GF-D8 (cell line): ENCODE measurements at places on chromosomes 4 and X.
A peak's percentile ranks its signal among the peaks of the same experiment; 100 is the strongest.

- peak; percentile 61 for DNase-seq
Measured at GRCh38 chr4:24657768-24658617, 73.6 kb upstream of the DHX15 start.

DNA sequence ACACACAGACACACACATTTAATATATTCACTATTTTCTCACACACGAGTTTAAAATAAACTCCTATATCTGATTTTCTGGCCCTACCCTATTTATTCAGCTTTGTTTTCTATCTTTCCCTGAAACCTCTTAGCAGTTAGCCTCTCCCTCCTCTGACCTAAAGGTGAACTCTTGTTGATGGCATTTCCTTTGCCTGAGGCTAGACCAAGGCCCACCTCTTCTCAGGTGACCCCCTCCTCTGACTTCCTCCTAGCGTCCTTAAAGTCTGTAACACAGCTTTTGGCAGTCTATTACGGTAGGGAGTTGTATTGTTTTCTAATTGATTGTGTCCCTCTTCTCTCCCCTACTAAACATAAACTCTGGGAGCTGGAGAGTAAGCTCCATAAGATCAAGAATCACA, 1.7 kb upstream of the SRPX2 start:
- no peak for DNase-seq

- peak; percentile 7 for DNase-seq
Measured at GRCh38 chrX:4905576-4905975, 1192.1 kb upstream of the PRKX start.

DNA sequence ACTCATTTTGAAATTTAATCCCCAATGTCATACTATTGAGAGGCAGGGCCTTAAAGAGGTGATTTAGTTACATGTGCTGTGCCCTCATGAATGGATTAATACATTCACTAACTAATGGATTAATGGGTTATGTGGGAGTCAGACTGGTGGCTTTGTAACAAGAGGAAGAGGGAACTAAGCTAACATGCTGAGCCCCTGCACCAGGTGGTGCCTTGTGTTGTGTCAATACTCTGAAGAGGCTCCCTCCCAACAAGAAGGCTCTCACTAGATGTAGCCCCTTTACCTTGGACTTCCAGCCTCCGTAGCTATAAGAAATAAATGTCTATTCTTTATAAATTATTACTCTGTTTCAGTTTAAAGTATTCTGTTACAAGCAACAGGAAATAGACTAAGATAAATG, 411.9 kb upstream of the EMCN start:
- DNase-seq, result no peak

DNA sequence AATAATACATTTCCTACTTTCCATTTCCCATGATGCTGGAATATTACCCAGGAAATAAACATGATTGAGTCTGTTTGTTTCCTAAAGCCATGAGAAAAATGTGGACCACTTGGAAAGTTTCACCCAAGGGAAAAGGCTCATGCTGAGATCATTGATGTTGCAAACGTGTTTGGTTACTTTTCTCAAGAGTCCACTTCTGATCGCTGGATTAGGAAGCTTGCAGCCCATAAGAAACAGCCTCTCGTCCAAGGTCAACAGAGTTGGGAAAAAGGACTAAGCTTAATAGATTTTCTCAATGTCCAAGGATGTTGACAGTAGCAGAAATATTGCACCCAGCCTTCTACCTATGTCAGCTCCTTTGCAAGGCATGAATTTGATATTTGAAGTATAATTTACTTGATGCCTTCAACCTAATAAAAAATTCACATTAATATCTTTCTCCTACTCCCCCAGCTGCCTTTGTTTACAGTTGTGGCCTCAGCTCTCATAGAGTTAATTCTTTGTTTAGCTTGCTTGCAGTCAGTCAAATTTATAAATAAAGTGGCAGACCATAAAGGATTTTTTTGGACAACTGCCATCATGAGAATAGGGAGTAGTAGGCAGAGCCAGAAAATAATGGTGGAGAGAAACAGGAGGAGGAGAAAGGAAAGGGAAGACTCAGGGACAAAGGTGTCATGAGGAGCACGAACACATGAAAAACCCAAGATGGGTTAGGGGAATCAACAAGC, 65.6 kb upstream of the BLTP1 start:
- no peak for DNase-seq

DNA sequence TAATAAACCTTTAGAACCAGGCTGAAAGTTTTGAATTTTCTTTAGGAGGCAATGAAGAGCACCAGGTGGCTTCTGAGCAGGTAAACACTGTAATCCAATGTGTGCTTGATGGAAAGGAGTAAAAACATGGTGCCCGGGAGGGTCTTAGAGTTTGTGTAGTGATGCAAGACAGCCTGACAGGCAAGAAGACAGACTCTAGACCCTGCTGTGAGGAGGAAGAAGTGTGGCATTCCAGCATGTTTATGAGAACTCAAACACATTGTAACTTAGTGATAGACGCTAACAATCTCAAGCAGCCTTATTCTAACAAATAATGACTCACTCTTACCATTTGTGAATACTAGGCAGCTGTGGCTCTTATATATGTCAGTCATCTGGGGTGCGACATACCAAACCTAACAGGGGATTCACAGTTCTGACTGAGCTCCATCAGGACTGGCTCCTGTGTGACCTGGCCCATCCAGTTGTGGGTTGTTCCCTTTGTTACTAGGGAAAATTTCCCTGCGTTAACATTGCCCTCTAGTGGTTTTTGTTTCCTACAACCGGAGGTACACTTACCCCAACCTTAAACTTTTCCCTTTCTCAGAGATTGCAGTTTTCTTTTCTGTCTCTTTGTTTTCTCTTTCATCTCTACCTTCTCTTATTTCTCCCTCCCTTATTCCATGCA, 53.8 kb downstream of the VSIG4 start:
- peak; percentile 58 for DNase-seq

- no peak for DNase-seq
Measured at GRCh38 chrX:39654183-39654925, 443.4 kb downstream of the BCOR start.

DNA sequence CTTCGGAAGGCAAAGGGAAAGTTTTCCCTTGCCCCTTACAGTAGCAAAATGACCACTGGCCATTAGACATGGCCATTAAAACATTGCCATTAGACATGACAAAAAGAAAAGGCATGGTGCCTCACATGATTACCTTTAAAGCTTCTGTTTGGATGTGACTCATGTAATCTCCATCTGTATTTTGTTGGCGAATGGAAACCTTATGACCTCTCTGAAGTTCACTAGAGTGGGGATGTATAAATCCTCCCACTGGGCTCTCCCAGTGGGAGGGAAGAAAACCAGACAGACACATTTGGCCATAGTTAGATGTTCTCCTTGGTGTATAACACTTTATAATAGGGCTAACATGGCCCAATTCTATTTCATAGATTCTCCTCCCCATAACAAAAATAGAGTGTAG, 152.6 kb downstream of the MAGEB17 start:
- no peak for DNase-seq

DNA sequence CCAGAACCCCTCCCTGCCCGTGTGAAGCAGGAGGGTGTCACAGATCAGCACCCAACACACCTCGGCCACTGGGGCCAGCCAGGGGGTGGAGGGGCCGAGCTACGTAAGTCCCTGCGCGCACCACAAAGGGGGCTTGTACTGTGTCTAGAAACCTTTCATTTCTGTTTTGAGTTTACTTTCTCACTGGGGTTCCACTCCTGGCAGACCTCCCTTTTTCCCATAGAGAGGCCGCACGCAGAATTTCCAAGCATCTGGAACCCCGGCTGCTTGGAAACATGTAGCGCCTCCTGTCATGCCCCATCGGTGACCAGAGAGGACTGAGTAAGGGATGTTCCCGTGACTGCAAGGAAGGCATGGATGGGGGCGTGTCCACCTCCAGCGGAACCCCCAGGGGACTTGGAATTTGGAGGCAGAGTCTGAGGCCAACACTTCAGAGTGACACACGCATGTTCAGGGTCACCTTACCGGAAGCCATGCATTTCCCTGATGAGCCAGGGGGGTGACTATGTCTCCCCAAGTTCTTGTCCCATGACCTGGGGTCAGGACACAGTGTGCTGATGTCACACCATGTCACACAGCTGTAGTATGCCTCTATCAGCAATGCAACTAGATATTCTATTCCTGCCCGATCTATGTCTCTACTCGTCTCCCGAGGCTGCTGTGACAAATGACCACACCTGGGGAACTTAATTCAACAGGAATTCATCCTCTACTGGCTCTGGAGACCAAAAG, 105.3 kb downstream of the DHRSX start:
- no peak for DNase-seq

DNA sequence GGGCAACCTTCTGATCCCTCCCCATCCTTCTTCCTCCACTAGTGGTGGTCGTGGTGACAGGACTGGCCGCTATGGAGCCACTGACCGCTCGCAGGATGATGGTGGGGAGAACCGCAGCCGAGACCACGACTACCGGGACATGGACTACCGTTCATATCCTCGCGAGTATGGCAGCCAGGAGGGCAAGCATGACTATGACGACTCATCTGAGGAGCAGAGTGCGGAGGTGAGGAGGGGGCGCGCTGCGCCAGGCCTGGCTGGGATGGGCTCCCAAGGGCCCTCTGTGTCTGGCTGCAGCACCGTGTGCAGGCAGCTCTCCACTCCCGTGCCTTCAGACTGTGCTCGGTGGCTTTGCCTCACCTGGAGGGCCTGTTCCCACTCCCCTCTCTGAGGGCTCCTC, 24.3 kb downstream of the RBM10 start:
- DNase-seq, result no peak

- DNase-seq, result no peak
Measured at GRCh38 chrX:21126661-21127060, 247.6 kb upstream of the CNKSR2 start.

GRCh38 chrX:9003041-9003440, 30.9 kb downstream of the FAM9B start:
- no peak for DNase-seq

GRCh38 chr4:163895378-163896005, 401.0 kb downstream of the TMA16 start:
- DNase-seq, result peak; percentile 64

- DNase-seq, result no peak
Measured at GRCh38 chr4:39568805-39569204, 41.6 kb upstream of the UGDH start.

- no peak for DNase-seq
Measured at GRCh38 chr4:27524224-27524623, 663.6 kb downstream of the STIM2 start.

- no peak for DNase-seq
Measured at GRCh38 chr4:7557456-7557855, 122.7 kb upstream of the PSAPL1 start.

- no peak for DNase-seq
Measured at GRCh38 chr4:19850909-19851308, 400.8 kb upstream of the SLIT2 start.

GRCh38 chr4:77219266-77219665, 62.3 kb downstream of the CCNG2 start:
- no peak for DNase-seq

DNA sequence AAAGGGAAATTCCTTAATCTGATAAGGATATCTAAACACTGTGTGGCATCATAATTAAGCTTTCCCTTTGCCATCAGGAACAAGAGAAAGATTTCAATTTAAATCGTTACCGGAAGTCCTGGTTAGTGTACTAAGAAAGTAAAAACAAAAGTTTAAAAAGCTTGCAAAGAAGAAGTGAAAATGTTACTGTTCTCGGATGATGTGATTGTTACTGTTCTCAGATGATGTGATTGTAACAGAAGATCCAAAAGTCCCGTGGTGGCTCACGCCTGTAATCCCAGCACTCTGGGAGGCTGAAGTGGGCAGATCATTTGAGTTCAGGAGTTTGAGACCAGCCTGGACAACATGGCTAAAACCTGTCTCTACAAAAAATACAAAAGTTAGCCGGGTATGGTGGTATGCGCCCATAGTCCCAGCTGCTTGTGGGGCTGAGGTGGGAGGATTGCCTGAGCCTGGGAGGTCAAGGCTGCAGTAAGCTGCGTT, 62.5 kb downstream of the RGS12 start:
- no peak for DNase-seq

DNA sequence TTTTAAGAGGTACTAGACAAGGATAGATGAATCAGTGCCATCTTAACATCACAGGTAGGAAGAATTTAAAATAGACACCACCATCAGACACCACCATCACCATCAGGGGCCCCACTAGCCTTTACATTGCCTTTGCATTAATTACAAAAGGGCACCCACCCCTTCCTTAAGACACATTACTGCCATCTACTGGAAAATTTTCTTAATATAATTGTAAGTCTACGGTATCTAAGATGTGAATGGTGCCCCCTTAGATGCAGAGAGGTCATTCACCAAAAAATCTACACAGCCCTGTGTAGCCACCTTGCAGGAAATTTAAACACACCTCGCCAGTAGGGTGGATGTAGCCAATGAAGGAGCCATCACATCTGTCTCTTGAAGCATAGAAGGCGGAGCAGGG, 184.1 kb downstream of the MID1IP1 start:
- DNase-seq, result peak; percentile 14

DNA sequence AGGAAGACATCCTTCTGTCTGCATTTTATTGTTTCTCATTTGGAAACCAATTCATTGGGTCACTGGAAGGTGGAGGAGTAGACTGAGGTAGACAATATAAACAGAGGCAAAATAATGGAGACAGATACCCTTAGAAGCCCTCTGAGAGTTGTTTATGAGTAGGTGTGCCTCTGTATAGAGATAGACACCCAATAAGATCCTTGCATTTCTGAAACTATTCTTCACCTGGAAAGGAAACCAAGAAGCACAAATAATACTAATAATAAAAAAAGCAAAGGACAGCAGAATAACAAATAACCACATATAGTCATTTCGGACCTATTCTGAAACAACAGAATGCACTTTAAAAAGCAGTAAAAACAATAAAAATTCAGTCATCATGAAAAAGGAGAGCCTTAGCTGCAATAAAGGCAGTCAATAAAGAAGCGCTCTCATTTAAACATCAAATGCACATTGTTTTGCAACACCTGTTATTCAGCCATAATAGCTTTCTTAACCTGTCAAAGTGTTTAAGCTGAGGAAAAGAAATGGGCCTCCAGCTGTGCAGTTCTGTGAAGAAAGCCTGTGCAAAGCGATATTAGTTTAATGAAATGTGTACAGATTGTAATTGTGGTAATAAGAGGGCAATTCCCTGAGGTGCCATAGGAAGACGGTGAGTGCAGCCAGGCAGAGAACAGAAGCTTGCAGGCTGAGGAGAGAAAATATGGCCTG, 904.2 kb downstream of the STPG2 start:
- DNase-seq, result no peak

DNA sequence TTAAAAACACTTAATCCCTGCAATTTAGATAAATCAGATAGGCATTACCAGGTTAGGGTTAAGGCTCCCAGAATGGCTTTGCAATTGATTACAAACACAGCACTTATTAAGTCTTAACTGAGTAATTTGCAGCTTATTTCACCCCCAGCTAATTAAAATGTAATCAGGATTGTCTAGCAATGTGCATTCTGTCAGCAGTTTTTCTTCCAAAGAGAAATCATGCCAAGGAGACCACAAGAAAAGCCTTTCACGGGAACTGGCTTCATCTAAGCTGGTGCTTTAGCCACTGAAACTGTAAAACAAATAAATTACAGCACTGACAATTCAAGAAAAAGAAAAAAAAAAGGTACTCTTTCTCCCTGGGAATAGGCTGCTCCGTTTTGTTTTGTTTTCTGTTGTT, 2.1 kb downstream of the ANOS1 start:
- no peak for DNase-seq
